Hematopoietic multipotent progenitor cell (in vitro differentiated cells): ENCODE measurements at places on chromosomes 12 and 14. TPM values are rescaled to one million over a fixed set of nuclear protein-coding genes. Genes with fewer than 3 reads are reported as not detected.

CCDC175 gene
- total RNA-seq = 0.54 TPM

GRCh38 chr14:69687606-69688298 lies 76.4 kb downstream of the SUSD6 start:
- no peak for DNase-seq

- DNase-seq = no peak
Observed at GRCh38 chr14:104550340-104550860, 29.2 kb upstream of the C14orf180 start.

- no peak for DNase-seq
Observed at GRCh38 chr12:6894321-6894720, 10.3 kb upstream of the LRRC23 start.

CLEC6A gene
- total RNA-seq = not detected

GRCh38 chr12:122312926-122313325 lies 46.6 kb upstream of the VPS33A start:
- no peak for DNase-seq

GRCh38 chr12:92740411-92740810 lies 37.6 kb downstream of the PLEKHG7 start:
- no peak for DNase-seq

- no peak for DNase-seq
Observed at GRCh38 chr14:39038542-39038941, 64.5 kb downstream of the SEC23A start.
